ENCODE measurements at places on chromosomes 11 and 22.

GRCh38 chr22:25629613-25630012 lies 65.1 kb downstream of the GRK3 start:
- no peaks in the 10 kb centered on the region for H3K36me3 ChIP-seq
- H3K27ac ChIP-seq: no peak overlapping the region
- no peaks in the 10 kb centered on the region for H3K27me3 ChIP-seq
- DNase-seq: no peak
- no peak overlapping the region for H3K4me3 ChIP-seq
- peaks cover 4% of the 10 kb centered on the region for H3K4me1 ChIP-seq

DNA sequence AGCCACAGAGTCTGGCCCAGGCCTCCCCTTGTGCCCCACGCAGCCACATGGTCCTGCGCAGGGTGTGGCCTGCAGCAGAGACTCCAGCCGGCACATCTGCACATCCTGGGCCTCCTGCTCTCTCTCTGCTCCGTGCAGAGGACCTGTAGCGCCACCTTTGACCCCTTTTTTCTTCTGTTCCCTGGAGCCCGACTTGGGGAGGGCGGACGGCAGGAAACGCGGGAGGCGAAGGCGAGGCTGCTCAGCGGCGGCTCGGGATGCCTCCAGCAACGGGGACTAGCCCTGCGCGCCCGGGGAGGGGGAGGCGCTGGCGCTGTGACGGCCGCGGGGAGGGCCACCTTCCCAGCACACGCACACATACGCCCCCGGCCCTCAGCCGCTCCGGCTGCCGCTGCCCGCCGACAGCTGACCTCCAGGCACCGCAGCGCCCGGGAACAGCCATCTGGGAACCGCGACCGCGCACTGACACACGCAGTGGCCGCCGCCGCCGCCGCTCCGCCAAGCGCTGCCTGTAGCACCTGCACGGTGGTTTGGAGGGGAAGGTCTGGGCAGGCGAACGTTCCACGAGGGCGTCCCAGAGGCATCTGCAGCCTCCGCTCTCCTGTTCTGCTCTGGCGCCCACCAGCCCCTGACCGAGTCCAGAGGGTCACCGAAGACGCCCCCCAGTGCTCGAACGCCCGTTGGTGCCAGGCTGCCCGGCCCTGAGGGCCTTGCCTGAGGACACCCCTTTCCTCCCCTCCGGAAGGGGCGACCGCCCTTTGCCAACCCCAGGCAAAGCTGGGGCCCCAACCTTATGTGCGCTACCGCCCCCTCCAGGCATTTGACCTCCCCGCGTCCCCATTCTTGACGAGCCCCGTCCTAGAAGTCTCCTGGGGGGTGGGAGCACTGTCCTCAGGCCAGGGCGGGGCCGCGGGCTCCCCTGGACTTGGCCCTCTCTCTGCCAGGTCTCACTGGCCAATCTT lies 16.9 kb upstream of the C22orf42 start:
- H3K36me3 ChIP-seq: no peaks in the 10 kb centered on the region
- no peak for DNase-seq
- H3K4me1 ChIP-seq: no peaks in the 10 kb centered on the region
- H3K27ac ChIP-seq: no peak overlapping the region

- no peak overlapping the region for H3K27ac ChIP-seq
- no peaks in the 10 kb centered on the region for H3K36me3 ChIP-seq
- peaks cover 15% of the 10 kb centered on the region for H3K27me3 ChIP-seq
- no peak for DNase-seq
- H3K4me3 ChIP-seq: no peak overlapping the region
Measured at GRCh38 chr11:117658809-117659208, 138.2 kb downstream of the DSCAML1 start.

DNA sequence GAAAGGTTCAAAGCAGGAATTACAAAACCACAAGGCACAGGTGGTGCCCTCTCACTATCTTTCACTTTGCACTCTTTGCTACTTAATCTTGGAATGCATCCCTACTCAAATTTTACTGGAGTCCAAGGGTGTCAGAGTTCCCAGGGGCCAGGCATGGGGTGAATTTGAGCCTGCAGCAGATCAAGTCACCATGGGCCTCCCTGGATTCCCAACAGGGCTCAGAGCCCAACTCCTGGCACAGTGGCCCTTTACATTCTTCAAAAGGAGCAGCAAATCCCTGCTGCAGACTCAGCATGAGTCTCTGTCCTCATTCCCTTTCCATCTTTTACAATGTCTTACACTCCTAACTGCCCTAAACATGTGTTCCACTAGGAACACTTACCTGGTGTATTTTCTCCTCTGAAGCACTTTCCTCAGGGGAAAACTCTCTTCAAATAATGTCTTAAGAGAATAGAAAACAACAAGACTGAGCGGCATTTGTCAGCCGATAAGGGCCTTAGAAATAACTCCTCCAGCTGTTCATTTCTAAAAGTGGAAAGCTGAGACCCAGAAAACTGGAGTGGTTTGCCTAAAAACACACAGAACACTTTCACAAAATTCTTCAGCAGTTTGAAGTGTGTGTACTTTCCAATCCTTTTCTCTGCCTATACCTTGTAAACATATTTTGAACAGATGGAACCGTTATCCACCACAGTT lies 596.0 kb downstream of the INSC start:
- peak; percentile 63 for DNase-seq
- no peak overlapping the region for H3K4me3 ChIP-seq
- H3K4me1 ChIP-seq: peaks cover 34% of the 10 kb centered on the region
- no peaks in the 10 kb centered on the region for H3K36me3 ChIP-seq
- peak overlapping the region; percentile 78 for H3K27ac ChIP-seq

- peaks cover 2% of the 10 kb centered on the region for H3K36me3 ChIP-seq
- no peak for DNase-seq
- H3K27me3 ChIP-seq: peaks cover 5% of the 10 kb centered on the region
- H3K4me3 ChIP-seq: no peak overlapping the region
Measured at GRCh38 chr11:117430293-117430955, 102.8 kb downstream of the CEP164 start.

- H3K27ac ChIP-seq: no peak overlapping the region
- peaks cover 27% of the 10 kb centered on the region for H3K36me3 ChIP-seq
- H3K27me3 ChIP-seq: no peaks in the 10 kb centered on the region
- no peak for DNase-seq
Measured at GRCh38 chr22:40890881-40891280, 29.0 kb upstream of the DNAJB7 start.

GRCh38 chr11:38476808-38477575 lies 1879.0 kb upstream of the RAG2 start:
- no peak overlapping the region for H3K4me3 ChIP-seq
- DNase-seq: no peak
- no peaks in the 10 kb centered on the region for H3K36me3 ChIP-seq
- no peaks in the 10 kb centered on the region for H3K4me1 ChIP-seq

DNA sequence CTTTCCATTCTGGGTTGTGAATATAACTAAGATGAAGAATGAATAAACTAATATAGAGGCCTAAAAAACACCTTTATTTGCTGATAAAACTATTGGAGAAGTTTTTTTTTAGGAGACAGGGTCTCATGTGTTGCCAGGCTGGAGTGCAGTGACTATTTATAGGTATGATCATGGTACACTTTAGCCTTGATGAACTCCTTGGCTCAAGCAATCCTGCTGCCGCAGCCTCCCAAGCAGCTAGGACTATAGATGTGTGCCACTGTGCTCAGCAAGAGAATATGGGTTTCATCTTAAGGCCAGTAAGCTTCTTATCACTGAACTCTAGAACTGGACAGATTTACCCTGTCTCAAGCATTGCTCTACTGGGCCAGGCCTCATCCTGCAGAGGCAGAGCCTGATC lies 26.6 kb downstream of the CCDC90B start:
- no peaks in the 10 kb centered on the region for H3K27me3 ChIP-seq
- H3K4me3 ChIP-seq: no peak overlapping the region
- H3K27ac ChIP-seq: no peak overlapping the region
- DNase-seq: no peak
- no peaks in the 10 kb centered on the region for H3K4me1 ChIP-seq

- peaks cover 42% of the 10 kb centered on the region for H3K4me1 ChIP-seq
- H3K36me3 ChIP-seq: no peaks in the 10 kb centered on the region
- H3K4me3 ChIP-seq: no peak overlapping the region
- H3K27ac ChIP-seq: no peak overlapping the region
- DNase-seq: no peak
Measured at GRCh38 chr22:19757140-19757984, 3.2 kb upstream of the TBX1 start.

- DNase-seq: peak; percentile 17
- no peak overlapping the region for H3K4me3 ChIP-seq
- H3K27ac ChIP-seq: no peak overlapping the region
- no peaks in the 10 kb centered on the region for H3K27me3 ChIP-seq
- no peaks in the 10 kb centered on the region for H3K36me3 ChIP-seq
Measured at GRCh38 chr11:95371153-95371552, 140.2 kb upstream of the SESN3 start.

DNA sequence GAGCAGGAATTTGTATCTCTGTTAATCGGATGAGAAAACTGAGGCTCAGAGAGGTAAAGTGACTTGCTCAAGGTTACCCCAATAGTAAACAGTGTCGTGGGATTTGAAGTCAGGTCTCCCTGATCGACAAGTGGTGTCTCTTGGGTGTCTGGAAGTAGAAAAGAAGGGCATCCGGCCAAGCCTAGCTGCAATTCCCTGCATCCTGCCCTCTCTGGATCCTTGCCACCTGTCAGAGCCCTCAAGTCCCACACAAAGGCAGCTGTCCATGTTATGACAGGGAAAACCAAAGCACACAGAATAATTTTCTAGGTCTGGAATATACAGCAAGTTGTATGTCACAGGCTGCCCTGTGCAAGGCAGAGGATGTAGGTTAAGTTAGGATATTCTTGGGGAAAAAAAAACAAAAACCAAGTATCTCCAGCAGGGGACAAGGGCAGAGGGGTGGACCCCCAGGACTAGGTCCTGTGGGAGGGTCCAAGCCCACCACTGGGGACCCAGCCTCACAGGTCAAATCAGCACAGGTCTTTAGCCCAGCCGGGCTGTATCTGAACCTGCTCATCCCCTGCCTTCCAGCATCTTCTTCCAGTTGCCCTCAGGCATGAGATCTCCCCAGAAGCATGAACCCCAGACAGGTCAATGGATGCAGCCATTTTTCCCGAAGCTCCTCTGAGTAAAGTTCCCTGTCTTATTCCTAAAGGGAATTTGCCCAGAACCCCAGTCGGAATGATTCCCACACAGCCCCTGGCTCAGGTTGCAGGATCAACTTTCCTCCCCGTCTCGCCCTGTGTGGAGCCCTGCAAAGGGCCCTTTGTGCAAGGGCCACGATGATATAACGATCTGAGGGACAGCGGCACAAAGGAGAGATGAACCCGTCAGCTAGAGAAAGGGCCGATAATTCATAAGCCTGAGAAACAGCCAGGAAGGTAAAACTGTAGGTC lies 15.0 kb downstream of the USH1C start:
- peaks cover 18% of the 10 kb centered on the region for H3K27me3 ChIP-seq
- H3K4me1 ChIP-seq: peaks cover 31% of the 10 kb centered on the region
- H3K27ac ChIP-seq: peak overlapping the region; percentile 59
- no peaks in the 10 kb centered on the region for H3K36me3 ChIP-seq
- DNase-seq: peak; percentile 73
- H3K4me3 ChIP-seq: no peak overlapping the region

DNA sequence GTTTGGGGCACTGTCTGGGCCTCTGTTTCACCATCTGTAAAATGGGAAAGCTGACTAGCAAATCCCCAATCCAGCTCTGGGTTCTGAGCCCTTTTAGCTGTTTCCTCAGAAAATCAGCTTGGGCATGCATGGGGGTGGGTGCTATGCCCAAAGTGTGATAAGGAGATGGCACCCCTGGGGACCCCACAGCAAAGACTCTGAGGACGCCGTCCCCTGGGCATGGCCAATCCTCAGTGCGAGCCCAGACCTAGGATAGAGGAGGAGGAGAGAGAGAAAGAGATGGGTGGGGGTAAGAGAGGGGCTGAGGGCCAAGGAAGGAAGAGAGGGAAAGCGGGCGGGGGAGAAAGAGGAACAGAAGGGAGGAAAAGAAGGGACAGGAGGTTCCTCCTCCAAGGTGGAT lies 31.8 kb downstream of the TPBGL start:
- DNase-seq: no peak
- no peak overlapping the region for H3K27ac ChIP-seq
- peaks cover 2% of the 10 kb centered on the region for H3K4me1 ChIP-seq

DNA sequence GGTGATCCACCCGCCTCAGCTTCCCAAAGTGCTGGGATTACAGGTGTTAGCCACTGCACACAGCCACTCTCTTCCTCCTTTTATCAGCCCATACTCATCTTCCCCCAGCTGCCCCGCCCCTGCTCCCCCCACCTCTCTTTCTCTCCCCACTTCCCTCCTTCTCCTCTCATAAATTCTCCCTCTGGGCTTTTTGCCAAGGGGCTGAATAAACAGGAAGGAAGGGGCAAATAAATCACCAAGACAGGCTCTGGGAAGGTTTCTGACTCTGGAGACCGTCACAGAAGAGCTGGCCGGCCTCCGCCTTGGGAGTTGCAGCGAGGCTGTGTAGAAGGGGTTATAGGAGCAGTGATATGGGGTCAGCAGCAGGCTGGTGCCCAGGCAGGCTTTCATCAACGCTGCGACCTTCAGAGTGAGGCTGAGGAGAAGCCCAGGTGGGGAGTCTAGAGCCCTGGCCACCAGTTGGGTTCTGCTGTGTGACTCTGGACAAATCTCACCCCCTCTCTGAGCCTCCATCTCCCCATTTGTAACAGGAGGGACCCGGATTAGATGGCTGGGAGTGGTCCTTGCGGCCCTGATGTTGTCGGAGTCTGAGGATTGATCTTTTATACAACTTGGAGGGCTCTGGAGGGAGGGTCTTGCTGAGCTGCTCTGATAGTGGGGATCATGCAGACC lies 62.6 kb upstream of the RASD2 start:
- H3K36me3 ChIP-seq: no peaks in the 10 kb centered on the region
- H3K4me1 ChIP-seq: peaks cover 20% of the 10 kb centered on the region
- DNase-seq: peak; percentile 89
- H3K27me3 ChIP-seq: peaks cover 17% of the 10 kb centered on the region
- no peak overlapping the region for H3K4me3 ChIP-seq

- H3K36me3 ChIP-seq: no peaks in the 10 kb centered on the region
- no peak overlapping the region for H3K27ac ChIP-seq
- DNase-seq: no peak
- peaks cover 4% of the 10 kb centered on the region for H3K27me3 ChIP-seq
Measured at GRCh38 chr11:132904607-132905006, 627.7 kb downstream of the OPCML start.

DNA sequence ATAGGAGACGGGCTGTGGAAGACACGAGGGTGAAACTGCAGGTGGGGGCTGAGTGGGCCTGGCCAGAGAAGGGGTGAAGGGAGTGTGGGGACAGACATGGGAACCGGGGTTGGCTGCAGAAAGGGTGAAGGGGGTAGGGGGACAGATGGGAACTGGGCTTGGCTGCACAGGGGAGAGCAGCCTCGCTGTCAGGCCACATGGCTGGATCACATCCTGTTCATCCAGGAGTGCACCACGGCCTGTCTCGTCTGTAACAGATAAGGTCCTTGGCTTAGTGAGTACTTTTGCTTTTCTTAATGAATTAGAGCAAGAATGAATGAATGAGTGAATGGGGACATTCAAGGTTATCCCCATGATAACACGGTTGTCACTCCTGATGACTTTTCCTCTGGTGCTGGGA lies 13.5 kb downstream of the FBLN1 start:
- H3K4me1 ChIP-seq: peaks cover 60% of the 10 kb centered on the region
- no peaks in the 10 kb centered on the region for H3K27me3 ChIP-seq
- H3K4me3 ChIP-seq: no peak overlapping the region
- peaks cover 17% of the 10 kb centered on the region for H3K36me3 ChIP-seq
- no peak overlapping the region for H3K27ac ChIP-seq

- H3K4me3 ChIP-seq: no peak overlapping the region
- H3K27me3 ChIP-seq: peaks cover 30% of the 10 kb centered on the region
- no peak overlapping the region for H3K27ac ChIP-seq
- no peaks in the 10 kb centered on the region for H3K36me3 ChIP-seq
- H3K4me1 ChIP-seq: peaks cover 21% of the 10 kb centered on the region
Measured at GRCh38 chr22:37316875-37317371, 34.6 kb downstream of the CYTH4 start.

All from muscle of leg (tissue), 16 donors.